ENCODE measurements at places on chromosomes 1 and 21.

GRCh38 chr1:9203511-9203982 lies 31.0 kb upstream of the H6PD start:
- peak; percentile 19 for DNase-seq

GRCh38 chr21:33780631-33781030 lies 135.0 kb downstream of the ATP5PO start:
- DNase-seq: no peak

DNA sequence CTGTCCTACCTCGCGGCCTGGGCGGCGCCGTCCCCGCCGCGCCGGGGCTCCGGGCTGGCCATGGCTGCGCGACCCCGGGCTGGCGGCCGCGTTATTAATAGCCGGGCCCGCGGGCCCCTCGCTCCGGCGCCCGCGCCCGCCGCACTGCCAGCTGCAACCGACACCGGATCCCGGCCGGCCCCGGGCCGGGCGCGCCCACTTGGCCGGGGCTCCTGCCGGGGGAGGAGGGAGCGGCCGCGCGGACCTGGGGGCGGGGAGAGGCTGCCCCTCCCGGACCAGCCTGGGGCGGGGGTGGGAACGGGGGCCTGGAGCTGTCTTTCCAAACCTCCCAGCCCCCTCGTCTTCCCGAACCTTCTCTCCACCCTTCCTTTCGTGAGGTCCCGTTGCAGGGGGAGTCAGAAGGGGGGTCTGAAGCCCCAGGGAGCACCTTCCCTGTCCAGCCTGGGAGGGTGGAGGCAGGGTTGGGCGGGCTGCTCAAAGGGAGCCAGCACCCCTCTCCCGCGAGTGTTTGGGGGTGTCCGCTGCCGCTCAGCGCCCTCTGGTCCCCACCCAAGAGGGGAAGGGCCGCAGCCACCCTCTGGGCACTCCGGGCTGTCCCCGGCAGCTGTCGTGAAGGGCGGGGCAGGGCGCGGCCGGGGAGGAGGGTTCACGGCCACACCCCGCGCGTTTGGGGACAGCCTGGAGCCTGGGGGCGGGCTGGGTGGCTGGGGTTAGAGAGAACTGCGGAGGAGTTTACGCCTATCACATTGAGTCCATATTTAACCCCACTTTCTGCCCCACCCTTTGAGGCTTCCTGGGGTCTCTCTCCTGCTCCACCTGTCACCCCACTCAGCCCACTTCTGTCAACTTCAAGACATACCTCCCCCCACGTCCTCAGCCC lies at the start of gene SYNC:
Gene SYNC (minus strand): TSS at position 172 of the 880 bp plus-strand sequence. CDS start 110 bp downstream, at position 62.
- DNase-seq: no peak

- DNase-seq: no peak
These were observed 57.5 kb upstream of the ETV3 start for GRCh38 chr1:157195521-157196244.

DNA sequence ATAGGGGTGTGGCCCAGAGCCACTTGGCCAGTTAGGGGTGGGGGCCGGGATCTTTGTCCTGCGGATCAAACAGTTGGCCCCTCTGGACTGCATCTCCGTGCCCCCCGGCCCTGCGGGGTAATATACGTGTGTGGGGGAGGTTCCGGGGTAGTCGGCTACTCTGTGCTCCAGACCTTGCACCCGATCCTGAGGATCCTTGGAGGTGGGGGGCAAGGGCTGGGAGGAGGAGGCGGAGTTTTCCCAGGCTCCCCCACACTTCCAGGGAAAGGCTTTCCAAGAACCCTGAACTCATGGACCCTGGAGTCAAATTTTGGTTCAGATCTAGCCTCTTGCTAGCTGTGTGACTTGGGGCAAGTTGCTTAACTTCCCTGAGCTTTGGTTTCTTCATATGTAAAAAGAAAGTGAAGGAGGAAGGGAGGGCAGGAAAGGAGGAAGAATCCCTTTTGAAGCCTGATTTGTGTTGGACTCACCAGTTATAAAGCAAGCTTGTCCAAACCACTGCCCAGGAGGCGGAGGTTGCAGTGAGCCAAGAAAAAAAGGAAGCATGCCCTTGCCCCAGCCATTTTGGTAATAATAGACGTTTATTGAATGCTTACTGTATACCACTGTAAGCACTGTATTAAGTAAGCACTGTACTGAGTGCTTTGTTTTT lies 686 bp downstream of the MIIP start:
- DNase-seq: no peak

GRCh38 chr1:214473387-214473786 lies 78.0 kb downstream of the PTPN14 start:
- no peak for DNase-seq

- DNase-seq: no peak
These were observed 17.0 kb upstream of the LRRC8C start for GRCh38 chr1:89615676-89616598.

- DNase-seq: no peak
These were observed 493.7 kb upstream of the PLXNA2 start for GRCh38 chr1:208737922-208738321.

GRCh38 chr1:53025034-53025768 lies 36.8 kb upstream of the PODN start:
- DNase-seq: no peak

DNA sequence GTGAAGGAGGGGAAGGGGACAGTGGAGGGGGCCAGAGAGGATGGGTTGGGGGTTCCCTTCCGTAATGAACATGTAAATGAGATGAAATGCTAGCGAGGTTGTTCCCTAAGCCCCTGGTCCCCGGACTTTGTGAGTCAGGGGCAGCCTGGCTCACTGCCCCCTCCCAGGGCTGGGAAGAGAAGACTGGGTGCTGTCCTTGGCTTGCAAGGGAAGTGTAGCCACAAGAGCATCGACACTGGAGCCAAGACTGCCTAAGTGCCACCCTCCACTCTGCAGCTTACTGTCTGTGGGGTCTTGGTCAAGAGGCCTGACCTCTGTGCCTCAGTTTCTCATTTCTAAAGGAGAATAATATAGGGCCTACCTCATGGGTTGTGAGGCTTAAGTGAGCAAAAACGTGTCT lies 483 bp downstream of the PEAR1 start:
- peak; percentile 47 for DNase-seq

DNA sequence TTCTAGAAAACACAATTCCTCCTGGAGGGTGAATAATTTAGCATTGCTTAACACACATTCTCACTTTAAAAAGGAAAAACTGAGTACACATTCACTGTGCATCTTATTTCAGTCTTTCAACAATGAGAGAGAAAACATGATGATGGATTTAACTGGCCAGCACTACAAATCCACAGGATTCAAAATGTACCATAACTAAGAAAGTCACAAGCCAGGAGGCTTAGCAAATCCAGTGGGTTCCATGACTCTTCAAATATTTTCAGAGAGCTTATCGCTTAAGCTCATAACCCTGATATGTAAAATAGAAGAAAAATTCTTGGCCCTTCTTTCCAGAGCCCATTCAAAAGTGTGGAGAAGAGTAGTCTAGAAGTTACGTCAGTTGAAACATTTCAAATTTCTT lies 820.3 kb downstream of the LTN1 start:
- DNase-seq: no peak

- DNase-seq: peak; percentile 91
These were observed 9.9 kb downstream of the RNF223 start for GRCh38 chr1:1063945-1064831.
